ENCODE measurements at places on chromosomes 5 and 9. TPM values are rescaled to one million over a fixed set of nuclear protein-coding genes. Genes with fewer than 3 reads are reported as not detected.
A peak's percentile ranks its signal among the peaks of the same experiment; 100 is the strongest.

The PLAC8L1 gene
- not detected for total RNA-seq

The IRX4 gene
- total RNA-seq = not detected

The CCL27 gene
- total RNA-seq = not detected

The ACOT12 gene
- not detected for total RNA-seq

The TXNDC8 gene
- total RNA-seq = not detected

The MAP1B gene
- 401 TPM for total RNA-seq

The TEX48 gene
- total RNA-seq = not detected

GRCh38 chr5:112436144-112436543 lies 17.1 kb upstream of the EPB41L4A start:
- no peak for DNase-seq

DNA sequence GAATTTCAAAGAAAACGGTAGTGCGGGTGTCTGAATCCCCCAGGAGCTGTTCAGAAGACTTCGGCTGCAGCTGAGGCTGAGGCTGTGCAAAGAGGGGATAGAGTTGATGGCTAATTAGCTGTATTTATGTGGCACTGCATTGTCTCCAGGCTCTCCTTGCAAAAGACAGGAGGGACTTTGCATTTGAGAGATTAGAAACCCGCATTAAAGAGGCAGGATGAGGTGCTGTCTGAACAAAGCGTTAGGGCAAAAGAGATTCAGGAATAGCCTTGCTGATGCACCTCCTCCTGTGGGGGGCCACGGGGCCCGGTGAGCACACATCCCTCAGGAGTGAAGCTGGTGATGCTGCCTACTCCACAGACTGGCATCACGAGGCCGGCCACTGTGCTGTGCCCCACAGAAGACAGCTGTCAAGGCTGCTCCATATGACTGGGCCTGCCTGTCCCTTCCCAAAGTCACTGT lies 343.6 kb upstream of the DAP start:
- DNase-seq = no peak

DNA sequence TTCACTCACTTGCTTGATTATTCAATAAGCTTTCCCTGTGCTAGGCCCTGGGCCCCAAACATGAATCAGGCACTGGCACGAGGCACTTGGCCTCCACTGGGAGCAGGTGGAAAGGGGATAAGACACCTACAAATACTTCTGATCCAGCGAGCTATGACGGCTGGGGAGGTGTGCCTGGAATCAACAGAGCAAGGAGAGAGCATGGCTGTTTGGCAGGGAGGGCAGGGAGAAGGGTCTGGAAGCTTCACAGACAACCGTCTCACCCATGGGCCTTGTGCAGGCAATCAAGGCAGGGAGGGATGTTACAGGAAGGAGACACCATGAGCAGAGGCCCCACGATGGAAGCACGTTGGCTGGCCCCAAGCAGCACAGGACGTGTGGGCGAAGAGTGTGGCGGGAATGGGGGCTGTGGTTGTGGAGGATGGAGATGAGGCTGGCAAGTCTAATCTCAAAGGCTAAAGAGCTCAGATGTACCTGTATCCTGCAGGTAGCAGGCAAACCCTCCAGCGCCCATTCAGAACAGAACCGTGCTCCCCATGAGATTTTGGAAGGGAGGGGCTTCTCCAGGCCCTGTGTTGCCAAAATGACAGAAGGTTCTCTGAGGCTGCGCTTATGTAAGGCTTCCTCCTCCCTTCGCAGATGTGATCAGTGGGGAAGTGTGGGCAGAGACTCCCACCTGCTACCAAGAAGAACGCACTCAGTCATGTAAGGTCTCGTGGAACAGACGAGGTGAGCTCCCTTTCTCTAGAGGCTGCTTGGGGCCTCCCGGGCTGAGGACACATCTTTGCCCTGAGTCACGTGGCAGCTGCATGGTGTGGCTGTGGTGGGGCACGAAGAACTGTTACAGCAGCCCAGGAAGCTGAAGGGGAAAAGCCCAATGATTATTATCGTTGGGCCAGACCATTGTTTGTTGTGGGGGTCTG lies 189.7 kb downstream of the DAB2IP start:
- DNase-seq = no peak

DNA sequence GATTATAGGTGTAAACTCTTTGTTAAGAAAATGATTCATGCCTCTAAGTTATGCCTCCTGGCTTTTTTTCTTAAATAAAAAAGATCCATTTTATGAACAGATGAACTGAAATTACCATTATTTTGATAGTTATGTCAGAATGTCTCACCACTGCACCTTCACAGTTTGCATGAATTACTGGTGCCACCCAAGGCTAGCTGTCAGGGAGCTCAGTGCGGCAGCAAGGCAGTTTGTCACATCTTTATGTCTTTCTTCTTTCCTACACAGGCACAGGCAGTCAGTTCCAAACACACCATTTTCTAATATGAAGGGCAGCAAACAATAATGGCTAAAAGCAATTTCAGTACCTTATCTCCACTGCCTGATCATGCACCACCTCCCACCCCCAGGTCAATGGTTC lies 147.7 kb downstream of the SREK1 start:
- no peak for DNase-seq

DNA sequence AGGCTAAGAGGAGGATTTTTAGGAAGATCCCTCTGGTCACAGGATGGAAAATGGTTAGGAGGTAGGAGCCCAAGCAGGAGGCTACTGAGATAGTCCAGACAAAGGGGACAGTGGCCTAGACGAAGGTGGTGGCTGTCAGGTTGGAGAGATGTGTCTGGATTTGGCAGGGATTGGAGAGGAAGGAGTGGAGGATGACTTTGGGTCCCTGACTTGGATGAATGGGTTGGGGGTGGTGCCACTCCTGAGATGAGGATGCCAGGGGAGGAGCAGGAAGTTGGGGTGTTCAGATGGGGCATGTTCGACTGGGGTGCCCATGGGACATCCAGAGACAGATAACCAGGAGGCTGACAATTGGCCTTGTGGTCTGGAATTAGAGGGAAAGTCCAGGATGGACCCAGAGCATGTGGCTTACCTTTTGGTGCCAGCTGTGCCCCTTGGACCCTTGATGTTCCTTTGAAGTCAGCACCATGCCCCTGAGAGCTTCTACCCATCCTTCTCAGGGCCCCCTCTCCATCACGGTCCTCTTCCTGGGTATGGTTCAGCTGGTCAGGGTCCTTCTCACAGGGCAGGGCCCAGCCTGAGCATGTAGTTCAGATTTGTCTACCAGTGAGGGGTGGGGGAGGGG lies 15.1 kb upstream of the IGFBPL1 start:
- DNase-seq = no peak

DNA sequence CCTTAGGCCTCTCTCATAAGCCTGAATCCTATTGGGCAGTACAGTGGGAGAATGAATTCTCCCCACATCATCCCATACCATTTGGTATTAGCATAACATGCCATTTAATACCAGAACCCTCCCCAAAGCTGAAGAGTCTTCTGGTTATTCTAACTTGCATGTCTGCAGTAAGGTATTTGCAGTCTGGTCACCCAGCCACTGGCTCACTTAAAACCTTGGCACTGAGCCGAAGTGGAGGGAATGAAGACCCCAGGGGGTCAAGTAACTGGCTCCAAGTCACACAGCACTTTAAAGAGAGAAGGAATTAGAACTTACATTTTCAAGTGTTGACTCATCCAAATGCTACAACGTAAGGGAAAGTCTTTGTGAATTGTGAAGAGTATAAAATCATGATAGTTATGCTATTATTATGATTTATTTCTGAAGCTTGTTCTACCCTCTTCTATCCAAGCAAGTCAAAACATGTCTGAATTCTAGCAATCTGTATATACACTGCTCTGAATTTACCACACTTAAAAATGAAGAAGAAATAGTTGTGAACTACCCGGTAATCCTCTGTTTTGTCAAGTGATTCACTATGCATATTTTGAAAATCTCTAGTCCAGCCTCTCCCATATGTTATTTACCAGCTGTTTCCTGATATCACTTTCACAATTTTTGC lies 28.5 kb downstream of the GLRA1 start:
- peak; percentile 42 for DNase-seq

GRCh38 chr9:83479765-83480164 lies 58.4 kb downstream of the FRMD3 start:
- DNase-seq = no peak

DNA sequence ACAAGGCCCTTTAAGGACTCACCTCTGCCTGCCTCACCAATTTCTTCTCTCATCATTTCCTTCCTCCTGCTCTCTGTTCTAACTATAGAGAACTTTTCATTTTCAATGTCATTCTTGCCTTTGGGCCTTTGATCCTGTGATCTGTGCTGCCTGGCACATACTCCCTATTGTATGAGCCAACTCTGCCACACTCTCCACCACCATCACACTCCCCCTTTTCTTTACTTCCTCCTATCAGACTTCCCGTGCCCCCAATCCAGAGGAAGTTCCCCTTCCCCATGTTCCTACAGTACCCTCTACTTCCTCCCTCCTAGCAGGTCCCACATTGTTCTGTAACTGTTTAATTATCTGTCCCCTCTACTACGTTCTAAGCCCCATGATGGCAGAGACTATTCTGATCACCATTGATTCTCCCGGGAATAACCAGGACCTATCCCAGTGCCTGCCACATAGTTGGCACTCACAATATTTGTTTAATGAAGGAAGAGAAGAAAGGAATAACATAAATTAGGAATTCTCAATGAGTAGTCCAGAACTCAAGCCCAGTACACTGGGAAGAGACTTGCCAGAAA lies 27.5 kb downstream of the ADAM19 start:
- no peak for DNase-seq

- peak; percentile 93 for DNase-seq
Observed at GRCh38 chr9:36543916-36544315, 28.8 kb upstream of the MELK start.

DNA sequence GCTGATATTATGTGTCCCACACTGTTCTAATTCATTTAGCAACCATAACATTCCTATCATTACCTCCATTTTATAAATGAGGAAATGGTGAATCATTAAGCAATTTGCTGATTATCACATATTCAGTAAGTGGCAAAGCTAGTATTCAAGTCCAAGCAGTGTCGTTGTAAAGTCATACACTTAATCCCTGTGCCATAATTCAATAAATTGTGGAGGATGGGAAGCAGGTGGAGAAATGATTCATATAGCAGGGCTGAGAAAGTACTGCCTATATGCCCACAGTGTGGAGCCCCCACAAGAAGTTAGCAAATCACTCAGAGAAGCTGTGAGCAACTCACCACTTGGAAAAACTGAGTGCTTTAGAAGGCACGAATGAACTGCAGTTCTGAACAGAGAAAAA lies 691.0 kb downstream of the PTPRD start:
- no peak for DNase-seq

DNA sequence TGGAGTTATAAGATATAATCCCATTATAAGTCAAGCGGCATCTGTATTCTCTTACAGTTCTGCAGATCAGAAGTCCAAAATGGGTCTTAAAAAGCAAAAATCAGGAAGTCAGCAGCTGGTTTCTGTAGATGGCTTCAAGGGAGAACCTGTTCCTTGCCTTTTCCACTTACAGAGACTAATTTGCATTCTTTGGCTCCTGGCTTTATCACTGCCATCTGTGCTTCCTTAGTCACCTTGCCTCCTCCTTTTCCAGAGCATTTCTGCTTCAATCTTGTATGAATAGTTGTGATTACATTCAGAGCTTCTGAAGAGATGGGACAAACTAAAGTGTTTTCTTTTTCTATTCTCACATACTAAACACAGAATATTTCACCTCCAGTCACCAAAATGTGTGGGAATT lies 647.3 kb upstream of the GRAMD2B start:
- DNase-seq = no peak

- DNase-seq = peak; percentile 25
Observed at GRCh38 chr9:28234894-28235277, 661.6 kb upstream of the C9orf72 start.

DNA sequence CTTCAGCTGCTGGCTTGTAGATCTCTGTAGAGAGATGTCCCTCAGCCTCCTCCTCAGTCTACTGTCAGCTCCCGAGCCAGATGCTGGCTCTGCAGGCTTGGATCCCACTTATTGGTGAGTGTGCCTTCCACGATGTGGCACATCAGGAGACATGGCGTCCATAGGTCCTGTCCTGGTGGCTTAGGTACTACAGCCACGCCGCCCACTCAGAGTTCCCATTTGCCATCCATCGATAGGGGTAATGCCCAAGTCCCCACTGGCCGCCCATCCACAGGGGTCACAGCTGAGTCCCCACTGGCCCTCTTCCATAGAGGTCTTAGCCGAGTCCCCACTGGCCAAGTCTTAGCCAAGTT lies 17.3 kb downstream of the EXOC3 start:
- DNase-seq = no peak

- no peak for DNase-seq
Observed at GRCh38 chr5:149935431-149935901, 9.1 kb downstream of the PDE6A start.

- DNase-seq = no peak
Observed at GRCh38 chr5:7866196-7866595, 2.6 kb downstream of the FASTKD3 start.

GRCh38 chr5:66617226-66617861 lies 21.2 kb downstream of the MAST4 start:
- DNase-seq = no peak

- DNase-seq = no peak
Observed at GRCh38 chr5:162762119-162762518, 675.3 kb upstream of the CCNG1 start.
